ENCODE measurements at places on chromosomes 12 and 14.

GRCh38 chr12:2586156-2587038 is 208.4 kb upstream of the FKBP4 start:
- DNase-seq, result no peak

DNA sequence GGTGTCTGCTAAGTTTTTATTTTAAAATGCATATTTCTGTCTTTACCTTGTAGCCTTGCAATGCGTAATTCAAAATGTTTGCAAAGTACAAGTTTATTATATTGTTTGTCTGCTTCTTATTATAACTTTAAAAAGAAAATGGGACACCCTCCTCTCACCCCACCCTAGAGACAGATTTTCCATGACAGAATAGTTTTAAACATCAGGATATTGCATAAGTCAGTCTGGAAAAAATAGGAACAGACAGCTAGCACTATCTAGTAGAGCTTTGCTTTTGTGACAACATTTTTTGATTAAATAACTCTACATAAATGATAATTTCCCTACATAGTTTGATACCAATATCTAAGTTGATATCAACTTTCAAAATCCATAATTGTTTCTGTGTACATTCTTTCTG is 71.3 kb downstream of the PDE3A start:
- no peak for DNase-seq

- DNase-seq, result no peak
Measured at GRCh38 chr12:77124767-77125166, 59.4 kb upstream of the E2F7 start.

DNA sequence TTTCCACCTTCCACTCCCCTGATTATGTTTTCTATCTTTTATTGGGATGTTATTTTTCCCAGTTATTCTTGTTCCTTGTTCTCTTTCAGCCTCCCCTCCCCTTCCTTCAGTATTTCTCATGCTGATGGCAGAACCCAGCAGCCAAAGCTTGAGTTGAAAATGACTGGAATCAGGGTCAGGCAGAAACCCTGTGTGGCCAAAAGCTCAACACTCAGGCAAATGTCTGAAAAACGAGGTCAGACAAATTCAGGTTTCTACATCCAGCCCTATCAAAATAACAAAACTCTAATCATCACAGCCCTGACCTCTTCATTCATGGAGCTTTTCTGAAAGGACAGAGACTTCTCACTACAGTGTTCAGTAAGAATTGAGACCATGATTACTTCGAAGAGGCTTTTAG is 134.6 kb downstream of the PTPRR start:
- DNase-seq, result no peak

- DNase-seq, result no peak
Measured at GRCh38 chr12:94977766-94978468, 25.6 kb downstream of the NDUFA12 start.

DNA sequence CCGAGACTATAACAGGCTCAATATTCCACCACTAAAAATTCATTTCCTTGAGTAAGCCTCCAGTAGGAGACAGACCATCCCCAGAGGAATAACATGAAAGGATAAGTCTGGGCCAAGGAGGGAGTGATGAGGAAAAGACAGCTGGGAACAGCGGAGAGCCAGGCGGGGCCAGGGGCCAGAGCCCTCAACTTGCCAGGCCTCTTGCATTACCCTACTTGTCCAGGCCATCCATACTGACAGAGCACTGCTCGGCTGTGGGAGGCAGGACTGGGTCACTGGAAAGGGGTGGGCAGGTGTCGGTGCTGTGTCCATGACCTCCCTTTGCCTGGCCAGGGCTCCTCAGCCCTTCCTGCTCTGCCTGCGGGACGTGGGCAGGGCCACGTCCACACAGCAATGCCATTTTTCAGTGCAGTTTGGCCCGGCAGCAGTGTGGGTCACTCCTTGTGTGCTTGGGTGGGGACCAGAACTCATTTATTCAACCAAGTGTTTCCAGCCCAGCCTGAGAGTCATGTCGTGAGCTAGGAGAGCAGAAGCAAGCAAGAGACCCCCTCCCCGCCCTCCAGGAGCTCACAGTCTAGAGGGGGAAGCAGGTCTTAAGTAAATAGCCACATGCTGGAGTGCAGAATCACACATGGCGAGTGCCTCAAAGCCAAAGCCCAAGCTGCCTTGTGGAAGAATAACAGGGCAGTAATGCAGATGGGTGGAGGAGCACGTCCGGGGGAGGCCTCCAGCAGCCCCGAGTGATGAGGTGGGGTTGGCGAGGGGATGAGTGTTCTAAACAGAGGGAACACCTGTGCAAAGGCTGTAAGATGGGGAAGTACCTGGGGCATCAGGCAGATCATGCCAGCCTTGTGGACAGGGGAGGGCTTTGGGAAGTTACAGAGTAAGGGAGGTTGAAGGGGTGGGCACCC is 8.9 kb upstream of the FAIM2 start:
- DNase-seq, result no peak

GRCh38 chr12:26029736-26030022 is 71.2 kb downstream of the RASSF8 start:
- no peak for DNase-seq

DNA sequence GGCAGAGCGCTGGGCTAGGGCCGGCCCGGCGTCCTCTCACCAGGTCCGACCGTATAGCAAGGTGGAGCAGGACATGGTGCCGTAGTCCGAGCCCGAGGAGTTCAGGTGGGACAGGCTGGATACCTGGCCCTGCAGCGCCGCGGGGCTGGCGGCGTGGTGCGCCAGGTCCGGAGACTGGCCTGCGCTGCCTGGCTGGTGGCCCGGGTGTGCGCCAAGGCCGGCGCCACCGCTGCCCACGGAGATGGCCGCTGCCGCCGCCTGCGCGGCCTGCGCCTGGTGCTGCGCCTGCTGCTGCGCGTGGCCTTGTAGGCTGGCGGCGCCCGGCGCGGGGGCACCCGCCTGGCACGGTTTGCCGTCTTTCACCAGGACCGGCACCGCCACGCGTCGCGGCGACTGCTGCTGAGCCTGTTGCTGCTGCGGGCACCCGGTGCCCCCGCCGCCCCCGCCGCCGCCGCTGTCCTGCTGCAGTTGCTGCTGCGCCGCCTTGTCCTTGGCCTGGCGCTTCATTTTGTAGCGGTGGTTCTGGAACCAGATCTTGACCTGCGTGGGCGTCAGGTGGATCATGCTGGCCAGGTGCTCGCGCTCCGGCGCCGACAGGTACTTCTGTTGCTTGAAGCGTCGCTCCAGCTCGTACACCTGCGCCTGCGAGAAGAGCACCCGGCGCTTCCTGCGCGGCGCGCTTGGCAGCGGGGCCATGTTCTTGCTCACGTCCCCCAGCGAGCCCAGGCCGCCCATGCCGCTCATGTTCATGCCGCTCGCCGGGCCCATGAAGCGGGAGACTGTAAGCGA is 2.6 kb downstream of the NKX2-1 start:
- peak; percentile 60 for DNase-seq

- no peak for DNase-seq
Measured at GRCh38 chr12:131378861-131379665, 331.8 kb upstream of the SFSWAP start.

DNA sequence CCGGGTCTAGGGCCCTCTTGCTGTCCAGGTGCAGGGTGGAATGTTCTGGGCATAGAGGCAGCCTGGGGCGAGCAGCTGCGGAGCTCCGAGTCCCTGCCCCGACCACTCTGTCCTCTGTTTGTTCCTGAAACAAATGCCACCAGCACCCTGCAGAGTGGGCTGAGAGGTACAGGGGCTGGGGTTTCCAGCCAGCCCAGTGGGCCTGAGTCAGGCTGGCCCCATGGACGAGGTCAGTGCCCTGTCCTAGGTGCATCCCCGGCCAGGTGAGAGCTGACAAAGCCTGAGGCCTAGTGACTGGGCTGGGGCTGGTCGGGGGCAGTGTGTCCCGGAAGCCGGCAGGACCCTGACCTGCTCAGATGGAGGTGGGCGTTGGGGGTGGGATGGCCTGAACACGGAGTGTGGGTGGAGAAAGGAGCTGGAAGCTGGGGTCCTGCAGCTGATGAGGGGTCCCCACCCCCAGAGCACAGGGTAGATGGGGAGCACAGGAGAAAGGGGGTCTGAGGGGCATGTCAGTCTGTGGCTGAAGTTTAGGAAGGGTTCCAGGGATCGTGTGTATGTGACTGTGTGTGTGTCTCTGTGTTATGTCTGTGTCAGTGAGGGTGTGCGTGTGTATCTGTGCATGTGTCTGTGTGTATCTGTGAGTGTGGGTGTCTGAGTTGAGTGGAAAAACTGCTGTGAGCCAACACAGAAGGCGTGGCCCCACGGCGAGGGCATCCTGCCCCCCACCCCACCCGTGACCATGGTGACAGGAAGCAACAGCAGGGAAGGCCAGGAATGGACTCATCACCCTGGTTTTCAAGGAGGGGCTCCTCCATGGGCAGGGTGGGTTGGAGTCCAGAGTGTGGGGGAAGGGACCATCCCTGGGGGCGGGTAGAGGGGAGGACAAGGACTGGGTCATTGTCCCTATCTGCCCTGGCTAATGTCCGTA is 2.4 kb upstream of the CRIP1 start:
- DNase-seq, result no peak

- no peak for DNase-seq
Measured at GRCh38 chr14:40414386-40414785, 982.2 kb upstream of the FBXO33 start.
